ENCODE measurements at places on chromosomes 11 and 22. TPM values are rescaled to one million over a fixed set of nuclear protein-coding genes. Genes with fewer than 3 reads are reported as not detected.

DNA sequence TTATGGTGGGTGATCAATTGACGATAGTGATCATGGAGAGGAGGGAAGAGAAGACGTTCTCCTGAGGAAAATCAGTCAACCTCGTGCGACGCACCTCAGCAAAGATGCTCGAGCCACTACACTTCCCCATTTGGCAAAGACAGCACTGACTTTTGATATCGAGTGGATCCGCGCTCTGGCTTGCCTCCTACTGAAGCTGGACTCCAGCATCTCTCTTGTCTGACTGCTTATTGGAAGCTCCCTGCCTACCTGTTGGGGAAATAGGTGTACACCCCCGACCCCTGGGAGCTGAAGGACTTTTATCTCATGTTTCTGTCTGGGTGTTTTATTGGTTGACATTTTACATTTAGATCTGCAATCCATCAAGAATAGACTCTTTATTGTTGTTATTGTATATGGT, 476.8 kb upstream of the B3GAT1 start:
- no peak for DNase-seq
- peaks cover 15% of the 10 kb centered on the region for H3K36me3 ChIP-seq
- H3K27me3 ChIP-seq: peaks cover 6% of the 10 kb centered on the region
- no peaks in the 10 kb centered on the region for H3K4me1 ChIP-seq
- no peak overlapping the region for H3K4me3 ChIP-seq

- H3K27ac ChIP-seq: no peak overlapping the region
- peaks cover 3% of the 10 kb centered on the region for H3K27me3 ChIP-seq
- H3K4me1 ChIP-seq: peaks cover 3% of the 10 kb centered on the region
Measured at GRCh38 chr11:63666874-63667273, 4.3 kb downstream of the ATL3 start.

GRCh38 chr22:38861170-38861876, 10.7 kb downstream of the CBX6 start:
- peaks cover 4% of the 10 kb centered on the region for H3K36me3 ChIP-seq
- H3K27ac ChIP-seq: no peak overlapping the region
- H3K4me3 ChIP-seq: no peak overlapping the region
- peak; percentile 13 for DNase-seq
- H3K27me3 ChIP-seq: peaks cover 7% of the 10 kb centered on the region
- H3K4me1 ChIP-seq: peaks cover 12% of the 10 kb centered on the region

GRCh38 chr11:12725863-12726682, 51.9 kb downstream of the TEAD1 start:
- no peaks in the 10 kb centered on the region for H3K36me3 ChIP-seq
- no peak overlapping the region for H3K27ac ChIP-seq
- peaks cover 5% of the 10 kb centered on the region for H3K27me3 ChIP-seq
- DNase-seq: no peak

DNA sequence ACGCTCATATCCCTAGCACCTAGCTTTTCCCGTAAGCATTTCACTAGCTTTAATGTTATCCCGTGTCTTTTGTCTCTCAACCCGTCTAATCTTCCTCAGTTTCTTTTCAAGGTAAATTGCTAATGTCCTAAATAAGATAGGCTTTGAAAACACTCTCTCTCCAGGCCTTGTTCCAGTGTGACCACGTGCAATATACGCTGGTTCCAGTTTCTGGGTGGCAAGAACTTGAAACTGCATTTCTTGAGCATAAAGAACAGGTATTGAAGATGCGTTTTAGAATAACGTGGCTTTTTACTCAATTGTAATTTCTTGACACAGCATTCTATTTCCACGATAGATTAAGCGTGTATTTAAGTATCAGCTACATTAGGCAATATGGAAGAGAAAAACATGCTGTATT, 1.1 kb downstream of the CDC45 start:
- DNase-seq: no peak
- peak overlapping the region; percentile 94 for H3K4me3 ChIP-seq
- peaks cover 2% of the 10 kb centered on the region for H3K27me3 ChIP-seq
- H3K4me1 ChIP-seq: peaks cover 7% of the 10 kb centered on the region
- H3K36me3 ChIP-seq: no peaks in the 10 kb centered on the region
- no peak overlapping the region for H3K27ac ChIP-seq

GRCh38 chr11:64869571-64870175, 8.7 kb downstream of the EHD1 start:
- peak; percentile 71 for DNase-seq
- H3K27me3 ChIP-seq: no peaks in the 10 kb centered on the region
- no peaks in the 10 kb centered on the region for H3K36me3 ChIP-seq
- no peak overlapping the region for H3K27ac ChIP-seq
- H3K4me3 ChIP-seq: no peak overlapping the region

DNA sequence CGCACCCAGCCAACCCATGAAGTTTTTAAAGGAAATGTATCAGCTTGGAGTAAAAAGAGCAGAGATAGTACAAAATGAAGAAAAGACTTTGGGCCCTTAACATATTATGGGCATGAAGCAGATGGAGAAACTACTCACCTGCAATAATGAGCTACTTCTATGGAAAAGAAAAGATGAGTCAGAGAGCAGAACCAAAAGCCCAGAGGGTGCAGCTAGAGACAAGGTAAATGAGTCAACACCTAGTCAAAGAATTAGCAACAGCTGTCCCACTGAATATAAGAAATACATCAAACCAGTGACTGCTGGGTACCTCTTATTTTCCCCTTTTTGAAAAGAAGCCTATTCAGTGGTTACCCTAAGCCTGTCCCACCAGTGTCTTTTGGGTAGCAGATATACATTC, 61.8 kb downstream of the RPL27A start:
- no peaks in the 10 kb centered on the region for H3K4me1 ChIP-seq
- no peak for DNase-seq
- peaks cover 2% of the 10 kb centered on the region for H3K27me3 ChIP-seq
- no peaks in the 10 kb centered on the region for H3K36me3 ChIP-seq

DNA sequence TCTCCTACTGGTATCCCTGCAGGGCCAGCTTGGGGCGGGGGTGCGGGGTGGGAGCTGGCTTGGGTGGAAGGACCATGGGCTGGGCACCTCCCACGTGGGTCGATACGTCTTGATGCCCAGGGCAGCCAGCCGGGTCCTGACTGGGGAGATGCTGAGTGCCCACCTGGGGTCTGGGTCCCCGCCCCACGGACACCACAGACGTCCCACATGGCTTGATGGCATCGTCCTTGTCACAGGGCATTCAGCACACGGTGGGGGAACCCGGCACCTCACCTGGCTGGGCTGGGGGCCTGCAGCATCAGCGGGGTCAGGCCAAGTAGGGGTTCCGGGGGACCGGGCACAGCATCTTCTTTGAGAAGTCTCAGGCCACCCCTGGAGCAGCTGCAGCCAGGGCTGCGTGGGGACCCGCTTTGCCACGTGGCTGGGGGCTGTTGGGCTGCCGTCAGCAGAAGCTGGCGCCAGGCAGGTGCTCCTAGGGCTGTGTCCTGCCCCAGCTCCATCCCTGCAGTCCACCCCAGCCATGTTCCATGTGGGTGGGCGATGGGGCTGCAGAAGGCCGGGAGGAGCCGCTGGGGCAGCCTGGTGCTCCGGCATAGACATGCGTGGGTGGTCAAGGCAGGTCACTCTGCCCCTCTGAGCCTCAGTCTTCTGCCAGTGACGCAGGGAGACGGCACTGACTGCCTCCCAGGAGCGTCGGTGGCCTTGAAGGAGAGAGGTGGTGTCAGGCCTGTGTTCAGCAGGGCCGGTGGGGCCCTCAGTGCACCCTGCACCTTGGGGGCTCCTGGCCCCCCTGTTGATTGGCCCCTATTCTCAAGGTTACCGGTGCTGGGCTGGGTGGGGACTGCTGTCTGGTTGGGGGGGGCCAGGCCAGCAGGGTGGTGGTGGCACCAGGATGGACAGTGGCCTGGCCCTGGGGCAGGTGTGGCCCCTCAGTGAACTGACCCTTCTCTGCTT, 8.4 kb downstream of the SELENOO start:
- no peak overlapping the region for H3K4me3 ChIP-seq
- no peak overlapping the region for H3K27ac ChIP-seq
- peaks cover 7% of the 10 kb centered on the region for H3K4me1 ChIP-seq

GRCh38 chr11:11400635-11401232, 47.7 kb upstream of the CSNK2A3 start:
- DNase-seq: peak; percentile 44
- no peak overlapping the region for H3K4me3 ChIP-seq
- no peaks in the 10 kb centered on the region for H3K36me3 ChIP-seq
- peaks cover 37% of the 10 kb centered on the region for H3K4me1 ChIP-seq
- H3K27me3 ChIP-seq: peaks cover 4% of the 10 kb centered on the region

DNA sequence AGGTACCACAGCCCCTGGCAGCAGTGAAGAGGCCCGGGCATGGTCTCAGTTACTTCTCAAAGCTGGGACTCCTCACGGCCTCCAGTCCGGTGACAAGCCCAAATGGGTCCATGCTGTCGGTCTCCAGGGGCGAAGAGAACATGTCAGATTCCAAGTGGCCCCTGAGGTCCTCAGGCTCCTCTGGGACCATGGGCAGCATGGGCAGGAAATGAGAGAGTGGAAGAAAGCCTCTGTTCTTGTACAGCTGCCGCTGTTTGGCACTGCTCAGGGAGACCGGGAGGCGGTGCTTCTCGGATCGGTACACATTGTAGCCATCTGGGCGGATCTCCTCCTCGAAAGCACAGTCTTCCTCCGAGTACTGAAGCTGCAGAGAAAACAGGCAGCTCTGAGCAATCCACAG, 4.6 kb downstream of the FGF19 start:
- H3K4me3 ChIP-seq: no peak overlapping the region
- peaks cover 8% of the 10 kb centered on the region for H3K27me3 ChIP-seq
- H3K27ac ChIP-seq: peak overlapping the region; percentile 79
- H3K36me3 ChIP-seq: no peaks in the 10 kb centered on the region

LUZP2 gene
- 0.96 TPM for total RNA-seq

NOX4 gene
- total RNA-seq: 1.9 TPM

LINC01488 gene
- total RNA-seq: not detected

All from glutamatergic neuron (in vitro differentiated cells).